IMR-90 (cell line): ENCODE measurements at places on chromosomes 3 and 15. TPM values are rescaled to one million over a fixed set of nuclear protein-coding genes. Genes with fewer than 3 reads are reported as not detected.
A peak's percentile ranks its signal among the peaks of the same experiment; 100 is the strongest.

GRCh38 chr15:52217186-52217585 is 26.0 kb upstream of the GNB5 start:
- no peak for DNase-seq

- DNase-seq = no peak
These were observed 554.1 kb downstream of the SI start for GRCh38 chr3:164524201-164524600.

DNA sequence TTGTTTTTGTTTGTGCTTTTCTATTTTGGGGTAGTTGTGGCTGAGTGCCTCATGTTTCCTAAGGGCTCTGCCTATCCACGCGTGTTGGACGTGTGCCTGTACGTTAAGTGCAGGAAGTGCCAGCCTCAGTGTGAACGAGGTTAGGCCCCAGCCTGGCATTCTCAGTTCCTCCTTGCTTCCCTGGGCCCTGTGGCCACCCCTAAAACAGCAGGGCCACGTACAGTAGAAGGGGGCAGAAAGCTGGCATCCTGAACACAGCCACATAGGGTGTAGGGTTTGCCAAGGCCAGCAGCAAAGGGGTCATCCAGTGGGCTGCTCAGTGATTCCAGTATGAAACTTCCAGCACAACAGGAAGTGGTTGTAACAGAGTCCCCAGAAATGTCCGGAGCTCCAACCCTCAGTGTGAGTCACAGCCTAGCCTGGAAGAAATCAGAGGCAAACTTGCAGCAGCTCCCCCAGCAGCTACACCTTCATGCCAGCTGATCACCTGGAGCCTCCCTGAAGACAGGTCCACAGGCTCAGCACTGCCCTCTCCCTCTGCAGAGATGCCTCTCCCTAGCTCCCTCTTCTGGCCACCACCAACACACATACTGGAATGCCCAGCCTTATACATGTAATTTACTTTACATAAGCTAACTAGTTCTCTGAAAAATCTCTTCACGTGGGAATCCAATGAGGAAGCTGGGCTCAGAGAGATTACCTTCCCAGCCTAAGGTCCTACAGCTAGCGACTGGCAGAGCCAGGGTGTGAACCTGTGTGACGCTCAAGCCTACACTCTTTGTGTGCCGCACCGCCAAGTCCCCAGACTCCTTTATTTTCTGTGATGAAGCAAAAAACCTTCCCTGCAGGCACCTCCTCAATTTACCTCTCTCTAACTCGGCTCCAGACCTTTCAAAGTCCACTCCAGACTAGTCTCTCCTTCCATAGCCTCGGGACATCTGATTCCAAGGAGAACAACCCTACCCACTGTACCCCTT is 26.6 kb downstream of the ILDR1 start:
- DNase-seq = peak; percentile 75

DNA sequence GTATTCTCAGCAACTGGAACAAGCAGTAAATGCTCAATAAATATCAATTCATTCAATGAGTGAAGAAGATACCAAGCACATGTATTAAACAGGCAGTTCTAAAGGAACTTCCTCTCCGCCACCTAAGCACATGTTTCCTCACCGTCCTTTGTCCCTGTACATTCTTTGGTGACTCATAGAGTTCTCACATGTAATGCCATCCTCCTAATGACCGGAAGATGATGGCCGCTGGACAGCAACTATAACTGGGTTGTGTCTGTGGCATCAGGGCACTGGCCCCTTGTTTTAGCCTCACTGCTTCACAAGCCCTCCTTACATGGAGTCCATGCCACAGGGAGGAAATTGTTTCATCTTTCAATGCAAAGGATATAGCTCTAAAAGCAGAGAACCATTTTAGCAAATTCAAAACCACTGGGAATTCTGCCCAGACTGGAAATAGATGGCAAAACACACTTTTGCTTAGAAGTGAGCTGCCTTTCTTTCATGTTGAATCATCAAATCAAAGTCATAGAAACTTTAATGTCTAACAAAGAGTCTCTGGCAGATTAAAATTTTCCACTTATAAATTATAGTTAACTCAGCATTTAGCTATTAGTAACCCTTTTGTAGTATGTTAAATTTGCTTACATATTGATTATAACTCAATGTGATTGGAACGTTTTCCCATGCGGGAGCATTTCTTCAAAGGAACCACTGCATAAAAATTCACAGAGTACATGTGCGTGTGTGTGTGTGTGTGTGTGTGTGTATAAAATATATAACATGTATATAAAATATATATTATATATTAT is 74.1 kb downstream of the GAP43 start:
- DNase-seq = peak; percentile 24

- DNase-seq = no peak
These were observed 138.4 kb downstream of the IGF1R start for GRCh38 chr15:98786717-98787116.

- DNase-seq = no peak
These were observed 8.7 kb upstream of the RAB43 start for GRCh38 chr3:129130291-129130813.

DNA sequence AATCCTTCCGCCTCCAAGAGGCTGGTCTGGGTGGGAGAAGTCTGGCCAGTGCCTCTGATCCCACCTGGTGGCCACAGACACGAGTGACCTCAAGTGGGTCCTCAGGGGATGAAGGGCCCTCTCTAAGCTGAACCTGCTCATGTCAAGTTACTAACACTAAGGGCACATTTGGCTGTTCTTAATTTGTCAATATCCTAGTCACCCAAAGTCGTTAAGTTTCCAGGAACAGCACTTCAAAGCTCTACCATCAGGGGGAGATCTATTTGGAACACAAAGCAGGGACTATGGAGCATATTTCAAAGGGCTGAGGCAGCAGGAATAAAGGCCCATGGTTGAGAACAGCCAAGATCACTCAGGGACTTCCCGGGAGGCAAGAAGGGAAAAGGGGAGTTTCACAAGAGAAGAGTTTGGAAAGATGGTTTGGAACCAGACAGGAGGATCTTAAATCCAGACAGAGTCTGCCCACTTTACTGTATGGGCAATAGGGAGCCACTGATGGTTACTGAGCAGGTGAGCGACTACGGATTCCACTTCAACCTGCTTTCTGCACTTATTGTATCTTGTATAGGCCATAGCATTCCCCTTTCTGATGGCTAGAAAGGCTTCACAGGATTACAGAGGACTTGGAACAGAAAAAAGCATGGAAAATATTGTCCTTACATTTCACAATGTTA is 13.7 kb downstream of the OXTR start:
- DNase-seq = no peak

DNA sequence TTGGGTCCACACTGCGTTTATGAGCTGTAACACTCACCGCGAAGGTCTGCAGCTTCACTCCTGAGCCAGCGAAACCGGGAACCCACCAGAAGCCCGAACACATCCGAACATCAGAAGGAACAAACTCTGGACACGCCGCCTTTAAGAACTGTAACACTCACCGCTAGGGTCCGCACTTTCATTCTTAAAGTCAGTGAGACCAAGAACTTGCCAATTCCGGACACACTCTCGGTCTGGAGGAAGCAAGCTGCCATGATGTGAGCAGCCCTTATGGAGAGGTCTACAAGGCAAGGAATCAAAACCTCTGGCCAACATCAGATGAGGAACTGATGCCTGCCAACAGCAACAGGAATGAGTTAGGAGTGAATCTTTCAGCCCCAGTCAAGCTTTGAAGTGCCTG is 62.9 kb downstream of the SLC28A2 start:
- peak; percentile 11 for DNase-seq

- DNase-seq = peak; percentile 25
These were observed 53.4 kb downstream of the OXSM start for GRCh38 chr3:25843332-25843731.

DNA sequence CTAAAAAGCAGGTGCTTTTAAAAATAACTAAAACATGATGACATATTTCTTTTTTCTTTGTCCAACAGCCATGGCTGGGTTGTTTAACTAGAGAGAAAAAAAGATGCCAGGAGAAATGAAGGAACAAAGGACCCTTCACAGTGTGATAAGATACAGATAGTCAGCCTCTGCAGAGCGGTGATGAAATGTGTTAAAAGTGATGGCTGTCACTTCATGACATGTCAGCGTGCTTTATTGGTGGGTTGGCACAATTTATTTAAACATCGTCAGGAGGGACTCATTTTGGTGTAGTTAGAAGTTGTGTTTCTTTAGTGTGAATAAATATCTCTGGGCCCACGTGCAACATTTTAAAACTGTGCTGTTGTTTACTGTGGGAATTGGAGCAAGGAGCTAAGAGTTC is 887.4 kb upstream of the CFAP20DC start:
- DNase-seq = no peak

DNA sequence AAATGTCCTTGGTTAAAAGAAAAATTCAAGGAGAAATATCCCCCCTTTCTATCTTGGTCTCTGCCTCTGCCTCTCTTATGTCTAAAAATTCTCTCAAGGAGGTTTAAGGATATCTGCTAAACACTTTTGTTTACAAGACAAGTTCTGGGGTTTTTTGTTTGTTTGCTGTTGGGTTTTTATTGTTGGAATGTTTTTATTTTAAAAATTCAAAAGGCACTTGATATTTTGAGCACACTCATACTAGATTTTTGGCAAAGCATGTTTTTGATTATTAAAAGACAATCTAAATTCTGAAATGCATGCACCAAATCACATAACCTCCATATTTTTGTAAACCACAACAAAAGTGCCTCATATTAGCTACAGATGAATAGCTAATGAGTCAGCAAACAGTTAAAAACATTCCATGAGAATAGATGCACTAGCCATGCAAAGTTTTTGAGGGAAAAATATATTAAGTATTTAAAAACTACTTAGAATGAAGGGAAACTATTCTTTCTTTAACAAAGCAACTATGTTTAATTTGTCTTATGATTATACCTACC is 84.6 kb downstream of the ZBTB20 start:
- peak; percentile 52 for DNase-seq

DNA sequence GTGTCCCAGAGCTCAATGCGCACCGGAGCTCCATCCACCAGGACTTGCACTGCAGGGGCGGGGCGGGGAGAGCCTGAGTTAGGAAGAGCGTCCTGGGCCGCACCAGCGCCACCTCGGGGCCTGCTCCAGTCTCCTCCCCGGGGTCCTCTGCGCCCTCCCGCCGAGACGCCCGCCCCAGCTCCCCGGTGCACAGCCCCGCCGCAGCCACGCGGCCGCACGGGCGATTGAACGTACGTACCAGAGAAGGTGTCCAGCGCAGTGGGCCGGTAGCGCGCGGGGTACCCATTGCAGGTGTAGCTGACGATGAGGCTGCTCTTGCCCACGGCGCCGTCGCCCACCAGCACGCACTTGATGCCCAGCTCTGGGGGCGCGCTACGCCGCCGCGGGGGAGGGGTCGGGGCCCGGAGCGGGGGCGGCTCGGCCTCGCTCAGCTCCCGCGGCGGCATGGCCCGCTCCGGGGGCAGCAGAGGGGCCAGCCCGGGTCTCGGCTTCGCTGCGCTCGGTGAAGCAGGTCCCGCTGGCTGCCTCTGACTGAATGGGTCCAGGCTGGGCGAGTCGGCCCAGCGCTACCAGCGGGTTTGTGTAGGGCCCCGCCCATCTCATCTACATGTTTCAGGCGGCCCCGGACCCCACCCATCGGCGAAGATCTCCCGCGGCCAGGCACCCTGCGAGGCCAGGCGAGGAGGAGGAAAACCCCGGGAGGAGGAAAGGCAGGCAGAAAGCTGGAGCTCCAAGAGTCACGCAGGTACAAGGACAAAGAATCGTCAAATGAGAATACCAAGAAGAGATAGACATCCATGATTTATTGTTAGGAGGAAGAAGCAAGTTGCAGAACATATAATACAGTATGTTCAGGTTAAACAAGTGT is at the start of gene RHOV:
Gene RHOV, minus strand, starts transcription at position 541 of the 868 bp plus-strand sequence. Its CDS starts 95 bp downstream, at position 446.
- DNase-seq = peak; percentile 29

The EFCC1 gene
- total RNA-seq = not detected in 2 replicates

DNA sequence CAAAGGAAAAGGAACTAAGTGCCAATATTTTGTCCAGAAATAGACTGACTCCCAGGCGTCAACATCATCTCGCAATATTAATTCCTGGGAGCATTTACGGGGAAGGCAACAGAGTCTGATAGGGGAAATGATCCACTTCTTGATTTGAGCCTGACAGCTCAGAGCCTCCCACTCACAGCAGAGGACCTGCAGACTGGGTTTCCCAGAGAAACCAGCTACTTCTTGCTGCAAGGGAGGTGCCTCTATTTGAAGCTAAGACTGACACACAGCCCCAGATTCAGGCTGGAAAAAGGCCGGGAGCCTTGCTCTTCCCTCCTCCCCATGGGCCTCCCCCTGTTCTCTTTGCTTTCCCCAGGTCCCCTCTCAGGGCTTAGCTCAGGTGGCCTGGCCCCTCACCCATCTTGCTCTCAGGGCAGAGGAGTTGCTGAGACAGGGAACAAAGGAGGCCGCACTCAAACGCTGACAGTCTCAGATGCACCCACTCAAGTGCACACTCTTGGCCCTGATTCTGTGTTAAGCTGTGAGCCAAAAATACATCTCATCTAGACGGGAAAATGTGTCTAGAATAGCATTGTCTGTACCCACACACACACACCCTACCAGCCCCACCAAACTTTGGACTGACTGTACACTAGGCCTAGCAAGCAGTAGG is 49.8 kb upstream of the DCLK3 start:
- DNase-seq = no peak

- DNase-seq = no peak
These were observed 14.8 kb upstream of the PLSCR4 start for GRCh38 chr3:146265720-146266119.

The GOLGA6L7 gene
- total RNA-seq = not detected in 2 replicates

The MAGEL2 gene
- total RNA-seq = under 0.01 and 0.18 TPM in 2 replicates

The GOLGA8S gene
- total RNA-seq = under 0.01 TPM in 2 replicates

DNA sequence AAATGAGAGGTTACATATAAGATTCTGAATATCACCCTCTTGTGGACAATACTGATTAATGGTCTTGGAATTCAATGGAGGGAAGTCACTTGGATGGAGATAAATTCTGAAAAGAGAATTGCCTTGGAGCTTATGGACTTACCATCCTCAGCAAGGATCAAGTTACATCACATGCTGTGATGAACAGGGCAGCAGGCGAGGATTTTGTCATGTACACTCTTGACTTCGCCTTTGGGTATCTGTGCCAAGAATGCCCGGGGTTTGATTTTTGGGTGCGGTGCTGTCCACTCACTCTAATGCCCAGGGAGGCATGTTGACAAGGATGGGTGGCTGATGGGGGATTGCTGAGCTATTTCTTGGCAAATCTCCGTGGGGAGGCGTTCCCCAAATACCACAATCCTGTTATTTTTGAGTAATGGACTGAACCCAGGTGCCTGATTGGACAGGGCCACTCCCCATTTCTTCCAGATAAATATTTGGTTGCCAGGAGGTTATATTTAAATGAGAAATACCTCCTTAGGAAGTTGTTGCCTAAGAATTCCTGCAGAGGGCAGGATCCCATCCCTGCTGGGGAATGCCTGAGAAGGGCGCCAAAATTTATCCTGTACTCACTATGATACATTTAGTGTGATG is 96.3 kb downstream of the TPRG1 start:
- DNase-seq = no peak

- no peak for DNase-seq
These were observed 1.7 kb downstream of the PRTG start for GRCh38 chr15:55740981-55741832.

DNA sequence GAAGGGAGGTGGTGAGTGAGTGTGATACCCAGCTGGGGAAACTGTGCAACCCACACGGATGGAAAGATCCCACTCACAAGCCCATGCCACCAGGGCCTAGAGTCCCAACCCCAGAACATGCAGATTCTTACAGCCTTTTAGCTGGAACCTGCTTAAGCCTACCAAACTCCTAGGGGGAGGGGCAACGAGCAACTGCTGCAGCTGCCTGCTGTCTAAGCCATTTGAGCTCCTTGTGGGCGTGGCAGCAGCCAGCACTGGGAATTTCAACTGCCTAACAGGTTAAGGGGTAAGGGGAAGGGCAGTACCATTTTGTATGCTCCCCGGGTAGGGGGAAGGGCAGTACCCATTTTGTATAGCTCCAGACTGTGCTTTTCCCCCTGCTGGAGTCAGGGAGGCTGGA is 673.2 kb upstream of the BCHE start:
- DNase-seq = no peak
